IPS DF 6.9 (cell line): ENCODE measurements at places on chromosomes 3 and 15.

- DNase-seq, result no peak
Observed at GRCh38 chr3:45417930-45418847, 29.8 kb downstream of the LARS2 start.

DNA sequence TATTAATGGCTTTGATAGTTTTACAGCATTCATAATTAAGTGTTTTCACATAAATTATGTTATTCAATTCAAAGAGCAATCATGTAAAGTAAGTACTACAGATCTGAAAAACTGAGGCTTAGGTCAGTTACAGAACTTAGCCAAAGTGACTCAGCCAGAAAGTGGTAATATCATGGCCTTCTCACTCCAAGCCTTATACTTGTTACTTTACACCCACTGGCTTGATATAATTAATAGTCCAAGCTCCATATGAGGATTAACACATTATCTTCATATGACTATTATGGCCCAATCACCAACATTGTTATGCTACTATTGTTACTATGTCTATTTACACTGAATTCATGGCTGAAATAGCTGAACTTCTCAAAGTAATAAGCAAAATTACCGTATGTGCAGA, 50.7 kb downstream of the TIGIT start:
- no peak for DNase-seq

- no peak for DNase-seq
Observed at GRCh38 chr3:44803298-44803697, 41.7 kb downstream of the KIF15 start.

DNA sequence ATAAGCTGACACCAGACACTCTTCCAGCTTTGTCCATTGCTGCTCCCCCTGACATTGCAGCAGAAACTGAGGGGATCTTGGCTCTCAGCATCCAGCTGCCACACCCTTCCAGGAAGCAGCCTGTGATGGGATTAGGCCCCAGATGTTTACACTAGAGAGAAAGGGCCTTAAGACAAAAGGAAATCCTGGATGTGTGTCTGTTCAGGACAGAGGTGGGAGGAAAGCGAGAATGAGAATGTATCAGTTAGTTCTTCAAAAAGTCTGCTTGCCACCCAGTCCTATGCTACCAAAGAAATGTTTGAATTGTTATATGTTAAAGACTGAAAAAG, 58.8 kb downstream of the HES1 start:
- no peak for DNase-seq

DNA sequence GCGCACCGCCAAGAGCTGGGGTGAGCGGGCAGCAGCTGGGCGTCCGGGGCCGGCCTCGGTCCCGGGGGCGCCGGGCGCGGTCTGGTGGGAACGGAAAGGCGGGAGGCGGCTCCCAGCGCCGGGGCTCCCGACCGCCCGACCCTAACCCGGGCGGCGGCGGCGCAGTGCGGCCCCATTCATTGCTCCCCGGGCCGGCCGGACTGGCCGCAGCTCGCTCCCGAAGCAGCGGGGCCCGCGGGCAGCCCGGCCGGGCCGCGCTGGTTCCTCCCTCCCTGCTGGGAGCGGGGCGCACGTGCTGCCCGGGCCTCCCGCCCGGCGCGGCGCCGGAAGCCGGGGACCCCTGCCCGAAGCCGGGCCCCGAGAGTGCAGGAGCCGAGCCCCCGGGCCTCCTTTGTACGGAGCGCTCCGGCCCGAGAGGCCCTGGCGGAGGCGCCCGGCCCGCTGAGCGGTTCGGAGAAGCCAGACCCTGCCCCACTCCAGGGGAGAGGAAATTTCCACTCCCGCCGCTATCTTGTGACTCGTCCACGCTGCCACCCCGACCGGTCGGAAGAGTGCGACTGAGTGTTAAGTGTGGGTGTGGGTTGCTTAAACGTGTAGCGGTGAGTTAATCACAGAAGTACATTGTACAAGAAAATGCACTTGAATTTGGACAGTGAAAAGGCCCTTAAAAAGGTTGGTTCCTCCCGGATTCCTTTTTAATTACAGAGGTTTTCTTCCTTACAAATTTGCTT, 613 bp downstream of the ATP1B3 start:
- DNase-seq, result no peak
